BJ (cell line): ENCODE measurements at places on chromosomes 11 and 22.

DNA sequence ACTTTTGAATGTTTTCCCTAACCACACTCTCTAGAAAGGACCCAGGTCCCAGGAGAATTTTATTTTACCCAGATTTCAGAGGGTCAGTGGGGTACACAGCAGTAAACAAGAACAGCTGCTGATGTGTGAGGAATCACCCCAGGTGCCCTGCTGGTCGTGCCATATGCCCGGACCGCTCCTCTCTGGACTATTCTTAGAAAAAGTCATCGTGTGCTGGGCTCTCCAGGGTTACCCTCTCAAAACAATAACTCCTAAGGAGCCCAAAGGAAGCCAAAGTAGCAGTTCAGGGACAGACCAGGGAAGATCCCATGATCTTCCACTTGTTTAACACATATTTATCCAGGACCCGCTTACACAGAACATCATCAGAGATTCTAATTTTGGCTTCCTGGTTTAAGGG lies 29.7 kb downstream of the LRP4 start:
- DNase-seq = no peak

DNA sequence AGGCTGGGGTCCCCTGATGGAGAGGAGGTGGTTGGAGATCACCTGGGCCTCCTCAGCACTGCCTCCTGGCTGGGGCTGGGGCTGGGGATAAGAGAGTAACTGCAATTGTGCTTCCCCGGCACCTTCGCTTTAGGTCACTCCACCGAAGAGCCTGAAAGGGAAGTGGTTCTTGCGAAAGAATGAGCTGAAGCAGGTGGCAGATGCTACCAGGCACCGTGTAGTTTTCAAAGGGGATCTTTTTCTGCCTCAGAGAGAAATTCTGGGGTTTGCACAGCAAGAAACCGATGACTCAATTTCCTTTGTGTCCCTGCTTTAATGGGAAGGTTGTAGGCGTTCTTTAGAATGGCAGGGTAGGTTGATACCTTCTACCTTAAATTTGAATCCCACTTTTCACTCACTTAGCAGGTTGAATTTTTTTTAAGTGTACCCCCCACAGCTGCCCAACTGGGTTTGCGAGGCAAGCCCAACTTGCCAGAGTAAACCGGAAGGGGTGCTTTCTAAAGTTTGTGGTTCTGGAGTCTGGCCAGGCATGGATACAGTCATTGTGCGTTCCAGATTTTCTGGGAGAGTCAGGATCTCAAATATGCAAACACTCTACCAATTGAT lies 5.3 kb downstream of the CD44 start:
- DNase-seq = no peak

DNA sequence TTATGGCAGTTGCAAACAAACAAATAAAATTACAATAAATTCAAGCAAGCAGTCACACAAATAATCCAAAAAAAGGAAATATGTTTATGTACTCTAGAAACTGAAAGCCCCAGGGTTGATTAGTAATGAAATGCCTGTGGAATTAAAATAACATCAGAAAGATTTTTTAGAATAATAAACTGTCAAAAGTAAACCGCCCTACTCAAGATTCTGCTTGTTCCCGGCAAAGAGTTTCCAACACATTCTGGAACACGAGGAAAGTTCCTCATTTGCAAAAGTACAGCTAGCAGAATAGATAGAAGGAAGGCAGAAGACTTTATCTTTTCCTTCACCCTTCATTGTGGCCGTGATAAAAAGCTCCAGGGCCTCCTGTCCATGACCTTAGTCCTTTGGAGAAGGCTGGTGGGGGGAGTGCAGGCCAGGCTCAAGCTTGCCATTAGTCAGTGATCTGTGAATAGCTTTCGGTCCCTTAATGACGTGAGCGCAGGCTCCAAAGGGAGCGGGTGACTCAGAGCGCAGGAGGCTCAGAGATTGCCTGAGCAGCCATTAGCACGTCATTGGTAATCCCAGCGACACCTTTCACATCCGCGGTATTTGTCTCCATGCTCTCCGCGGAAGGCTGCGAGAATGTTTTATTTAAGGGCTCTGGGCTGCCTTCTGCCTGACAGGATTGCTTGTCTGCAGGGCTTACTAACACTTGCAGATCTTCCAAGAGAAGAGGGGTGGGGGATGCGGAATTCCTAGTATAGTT lies 458.3 kb downstream of the METTL15 start:
- peak; percentile 86 for DNase-seq

- DNase-seq = no peak
Measured at GRCh38 chr22:41939981-41940831, 6.7 kb downstream of the CENPM start.

DNA sequence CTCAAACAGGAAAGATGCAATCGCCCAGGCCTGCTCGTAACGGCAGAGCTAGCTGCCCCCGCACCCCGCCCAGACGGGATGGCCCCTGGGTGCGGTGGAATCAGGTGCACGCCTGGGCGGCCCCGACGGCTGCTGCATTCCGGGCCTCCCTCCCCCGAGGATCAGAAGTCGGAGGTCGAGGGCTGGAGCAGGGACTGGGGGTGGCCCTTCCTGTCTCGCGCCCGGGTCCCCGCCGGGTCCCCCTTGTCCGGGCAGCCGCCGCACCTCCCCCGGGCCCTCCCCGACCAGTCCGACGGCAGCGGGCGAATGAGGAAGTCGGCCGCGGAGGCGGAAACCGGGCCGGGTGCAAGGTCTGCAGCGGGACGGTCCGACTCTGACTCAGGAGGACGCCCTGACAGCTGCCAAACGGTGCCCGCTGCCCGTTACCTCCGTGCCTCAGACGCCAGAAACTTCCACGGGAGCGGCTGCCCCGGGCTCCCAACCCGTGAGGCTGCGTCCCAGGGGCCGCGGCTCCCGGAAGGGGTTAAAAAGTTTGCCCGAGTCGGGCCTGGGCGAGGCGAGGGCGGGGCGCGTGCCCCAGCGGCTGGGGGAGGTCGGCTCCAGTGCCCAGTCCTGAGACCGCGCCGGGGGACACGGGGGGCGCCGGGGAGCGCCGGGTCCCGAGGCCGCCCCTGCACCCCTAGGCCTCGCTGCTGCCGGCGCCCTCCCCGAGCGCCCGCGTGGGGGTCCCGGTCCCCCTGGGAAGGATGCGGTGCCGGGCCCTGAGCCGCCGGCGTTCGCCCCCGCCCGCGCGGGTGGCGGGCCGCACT lies 663 bp downstream of the MYH9 start:
- no peak for DNase-seq

- DNase-seq = no peak
Measured at GRCh38 chr22:39738746-39739145, 154.8 kb downstream of the ENTHD1 start.

GRCh38 chr11:73298233-73298632 lies 9.8 kb upstream of the ARHGEF17 start:
- DNase-seq = no peak

- DNase-seq = no peak
Measured at GRCh38 chr11:65861165-65861505, 902 bp downstream of the MUS81 start.

- no peak for DNase-seq
Measured at GRCh38 chr11:35150454-35150853, 11.5 kb downstream of the CD44 start.

DNA sequence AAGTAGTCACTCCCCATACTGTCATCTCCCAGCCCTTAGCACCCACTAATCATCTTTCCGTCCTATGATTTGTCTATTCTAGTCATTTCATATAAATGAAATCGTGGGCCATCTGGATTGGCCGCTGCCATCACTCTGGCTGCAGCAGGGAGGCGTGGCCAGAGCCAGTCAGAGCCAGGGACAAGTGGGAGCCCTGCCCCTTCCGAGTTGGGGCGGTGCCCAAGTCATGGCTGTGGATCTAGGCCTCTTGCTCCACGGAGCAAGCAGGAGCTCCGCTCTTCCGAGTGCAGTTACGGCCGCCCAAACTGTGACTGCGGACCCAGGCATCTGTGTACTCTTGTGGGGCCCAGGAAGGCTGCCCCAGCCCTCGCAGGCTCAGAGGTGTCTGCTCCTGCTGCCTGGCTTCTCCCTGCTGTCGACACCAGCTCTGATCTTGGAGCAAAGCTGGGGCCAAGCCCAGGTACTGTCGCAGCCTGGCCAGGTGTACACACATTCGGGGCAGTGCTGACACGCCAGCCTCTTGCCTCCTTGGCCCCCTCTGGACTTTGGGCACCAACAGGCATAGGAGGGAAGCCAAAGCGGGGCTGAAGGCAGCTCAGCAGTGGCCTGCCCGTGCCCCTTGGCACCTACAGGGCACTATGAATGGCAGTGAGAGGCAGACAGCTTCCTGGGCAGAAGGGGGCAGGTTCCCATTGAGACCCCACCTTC lies 8.4 kb downstream of the MRPL48 start:
- no peak for DNase-seq

DNA sequence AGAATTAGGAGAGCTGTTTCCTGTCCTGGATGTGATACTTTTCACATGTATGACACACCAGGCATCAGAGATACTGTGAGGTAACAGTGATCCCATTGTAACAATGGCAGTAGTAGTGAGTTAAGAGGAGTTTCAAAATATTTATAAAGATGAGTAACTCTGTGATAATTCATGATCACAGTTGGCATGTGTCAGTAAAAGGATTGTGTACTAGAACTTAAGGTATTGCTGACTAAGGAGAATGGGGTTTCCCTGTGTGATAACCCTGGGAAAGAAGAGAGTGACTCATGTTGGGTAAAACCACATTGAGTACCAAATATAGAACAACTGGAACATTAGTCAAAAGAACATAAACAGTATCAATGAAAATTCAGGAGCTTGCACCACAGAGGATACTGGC lies 22.9 kb upstream of the SLC5A1 start:
- DNase-seq = no peak

- DNase-seq = no peak
Measured at GRCh38 chr11:71185411-71185810, 67.0 kb downstream of the SHANK2 start.

DNA sequence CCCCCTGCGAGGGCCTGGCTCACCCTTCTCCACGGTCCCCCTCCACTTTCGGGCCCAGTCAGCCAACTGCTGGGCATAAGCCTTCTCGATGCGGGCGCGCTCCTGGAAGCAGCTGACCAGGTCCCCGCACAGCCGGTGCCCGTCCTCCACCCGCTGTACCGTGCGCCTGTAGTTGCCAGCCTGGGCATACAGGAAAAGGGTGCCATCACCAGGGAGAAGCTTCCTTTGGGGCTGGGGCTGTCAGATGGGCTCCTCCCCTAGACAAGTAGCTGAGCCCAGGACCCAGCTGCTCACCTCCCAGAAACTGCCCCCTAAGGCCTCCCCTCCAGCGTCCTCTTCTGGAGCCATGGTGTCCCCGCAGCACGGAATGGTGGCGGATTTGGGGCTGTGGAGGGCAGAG lies 3.9 kb downstream of the PACSIN3 start:
- DNase-seq = no peak

DNA sequence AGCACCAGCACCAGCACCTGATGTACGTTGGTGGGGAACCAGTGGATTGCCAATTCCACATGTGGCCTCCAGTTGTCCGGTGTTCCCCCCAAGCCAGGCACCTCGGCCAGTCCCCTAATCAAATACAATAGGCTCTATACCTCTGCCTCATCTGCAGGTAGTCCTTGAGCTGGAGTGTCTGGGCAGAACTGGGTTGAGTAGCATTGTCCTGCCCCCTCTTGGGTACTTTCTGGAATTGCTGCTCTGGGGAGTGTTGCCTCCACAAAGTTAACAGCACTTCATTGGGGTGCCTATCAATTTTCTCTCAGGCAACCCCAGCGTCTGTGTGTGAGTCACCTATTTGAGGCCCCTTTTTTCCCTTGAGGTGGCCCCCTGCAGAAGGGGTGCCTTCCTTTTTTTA lies 413.0 kb upstream of the LARGE1 start:
- no peak for DNase-seq

DNA sequence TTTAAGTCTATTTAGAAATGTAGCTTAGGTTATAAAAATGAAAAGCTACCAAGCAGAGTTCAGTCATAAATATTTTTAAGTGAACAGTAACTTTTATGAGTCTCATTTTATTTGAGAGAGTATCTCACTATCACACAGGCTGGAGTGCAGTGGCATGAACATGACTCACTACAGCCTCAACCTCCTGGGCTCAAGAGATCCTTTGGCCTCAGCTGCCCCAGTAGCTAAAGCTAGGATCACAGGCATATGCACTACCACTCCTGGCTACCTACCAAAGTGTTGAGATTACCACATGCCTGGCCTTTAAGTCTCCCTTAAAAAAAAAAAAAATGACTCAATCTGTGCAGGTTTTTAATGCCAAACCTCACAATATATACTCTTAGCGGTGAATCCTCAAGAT lies 34.7 kb upstream of the CLNS1A start:
- peak; percentile 89 for DNase-seq

- DNase-seq = no peak
Measured at GRCh38 chr22:29256606-29257325, 11.0 kb downstream of the RHBDD3 start.

GRCh38 chr11:122780296-122780949 lies 57.9 kb upstream of the CRTAM start:
- DNase-seq = no peak

GRCh38 chr22:35198738-35199137 lies 58.6 kb upstream of the HMGXB4 start:
- DNase-seq = no peak

DNA sequence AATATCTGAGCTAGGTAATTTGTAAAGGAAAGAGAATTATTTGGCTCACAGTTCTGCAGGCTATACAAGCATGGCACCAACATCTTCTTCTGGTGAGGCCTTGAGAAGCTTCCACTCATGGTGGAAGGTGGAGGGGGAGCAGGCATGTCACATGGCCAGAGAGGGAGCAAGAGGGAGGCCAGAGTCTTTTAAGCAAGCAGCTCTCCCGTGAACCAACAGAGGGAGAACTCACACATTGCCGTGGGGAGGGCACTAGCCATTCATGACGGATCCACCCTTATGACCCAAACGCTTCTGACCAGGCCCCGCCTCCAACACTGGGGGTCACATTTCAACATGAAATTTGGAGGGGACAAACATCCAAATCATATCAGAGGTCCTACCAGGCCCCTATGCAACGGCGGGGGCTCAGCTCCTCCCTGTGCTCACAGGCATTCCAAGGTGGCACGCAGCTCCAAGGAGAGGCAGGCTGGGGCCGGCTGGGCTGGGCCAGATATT lies 4.6 kb downstream of the C11orf96 start:
- DNase-seq = no peak

GRCh38 chr11:60719391-60719790 lies 5.1 kb upstream of the MS4A18 start:
- no peak for DNase-seq

DNA sequence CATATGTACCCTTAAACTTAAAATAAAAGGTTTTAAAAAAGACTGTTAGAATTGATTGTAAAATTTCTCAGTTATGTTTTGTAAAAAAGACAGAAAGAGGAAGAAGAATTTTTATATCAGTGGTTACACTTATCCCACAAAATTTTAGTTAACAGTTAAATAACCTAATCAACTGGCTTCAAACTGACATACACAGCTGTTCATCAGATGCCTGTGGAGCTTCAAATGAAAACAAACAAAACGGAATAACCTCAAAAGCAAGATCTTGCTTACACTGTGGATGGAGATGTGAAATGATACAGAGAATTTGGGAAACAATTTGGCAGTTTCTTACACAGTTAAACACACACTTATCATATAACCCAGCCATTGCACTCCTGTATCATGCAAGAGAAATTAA lies 521.0 kb downstream of the ETS1 start:
- no peak for DNase-seq
